Pulmonary artery endothelial cell (primary cell): ENCODE measurements at places on chromosomes 5 and 9. TPM values are rescaled to one million over a fixed set of nuclear protein-coding genes. Genes with fewer than 3 reads are reported as not detected.

GRCh38 chr9:77588271-77588937, 59.7 kb downstream of the GNA14 start:
- DNase-seq, result peak; percentile 91

DNA sequence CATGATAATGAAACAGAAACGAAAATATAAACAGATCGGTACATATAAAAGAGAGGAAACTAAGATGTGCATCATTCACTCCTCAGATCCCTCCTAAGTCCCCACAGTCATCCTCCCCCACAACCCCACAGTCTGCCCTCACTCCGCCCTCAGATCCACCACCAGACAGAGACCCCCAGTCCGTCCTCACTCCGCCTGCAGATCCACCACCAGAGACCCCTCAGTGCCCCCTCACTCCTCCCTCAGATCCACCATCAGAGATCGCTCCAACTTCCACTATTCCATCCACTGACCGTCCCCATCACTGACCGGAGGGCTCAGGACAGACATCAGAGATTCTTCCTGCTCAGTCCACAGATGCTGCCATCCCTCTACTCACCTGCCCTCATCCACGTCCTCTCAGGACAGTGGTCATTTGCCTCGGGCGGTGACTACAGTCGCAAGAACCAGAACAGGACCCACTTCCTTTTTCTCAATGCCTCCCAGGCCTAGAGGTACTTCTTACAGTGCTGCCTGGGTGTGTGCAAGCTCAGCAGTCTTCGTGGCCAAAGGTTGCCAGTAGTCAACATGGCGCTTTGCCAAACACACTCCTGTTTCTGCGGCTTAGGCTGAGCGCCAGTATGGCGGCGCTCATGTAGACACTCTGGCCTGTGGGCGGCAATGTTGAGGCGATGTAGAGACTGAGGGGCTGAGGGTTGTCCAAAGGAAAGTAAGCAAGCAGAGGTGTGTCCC, 8.3 kb upstream of the SPATA31C1 start:
- no peak for DNase-seq

- DNase-seq, result no peak
These were observed 106.1 kb upstream of the C9orf72 start for GRCh38 chr9:27679338-27679737.

DNA sequence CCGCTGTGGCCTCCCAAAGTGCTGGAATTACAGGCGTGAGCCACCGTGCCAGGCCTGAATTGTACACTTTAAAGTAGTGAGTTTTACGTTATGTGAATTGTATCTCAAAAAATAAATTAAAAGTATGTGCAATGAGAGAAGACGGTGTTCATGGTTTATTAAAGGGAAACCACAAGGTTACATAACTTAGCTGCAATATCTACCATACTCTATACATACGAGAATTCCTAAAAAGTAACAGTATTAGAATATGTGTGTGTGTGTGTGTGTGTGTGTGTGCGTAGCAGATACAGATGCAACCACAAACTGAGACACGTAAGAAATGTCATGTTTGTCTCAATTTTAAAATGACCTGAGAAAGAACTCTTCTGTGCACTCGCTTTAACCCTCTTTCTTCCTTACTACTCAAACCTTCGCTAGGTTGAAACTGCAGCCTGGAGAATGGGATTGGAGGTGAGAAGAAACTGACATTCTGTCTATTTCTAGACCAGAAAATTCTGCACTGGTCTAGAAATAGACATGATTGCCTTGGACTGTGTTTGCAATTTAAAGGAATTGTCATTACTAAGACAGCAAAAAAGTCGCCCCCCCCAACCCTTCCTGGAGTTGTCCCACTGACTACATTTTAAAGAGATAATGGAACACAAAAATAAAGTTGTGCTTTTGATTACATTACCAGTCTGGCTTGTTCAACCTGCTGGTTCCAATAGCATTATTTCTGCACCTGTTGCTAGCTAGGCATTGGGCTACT, 167.0 kb downstream of the RGS3 start:
- no peak for DNase-seq

- DNase-seq, result no peak
These were observed 2.9 kb downstream of the KCNV2 start for GRCh38 chr9:2720179-2720654.

GRCh38 chr5:154345255-154345952, 100.4 kb upstream of the SAP30L start:
- no peak for DNase-seq

- no peak for DNase-seq
These were observed 60.3 kb downstream of the TMC1 start for GRCh38 chr9:72581694-72582093.

DNA sequence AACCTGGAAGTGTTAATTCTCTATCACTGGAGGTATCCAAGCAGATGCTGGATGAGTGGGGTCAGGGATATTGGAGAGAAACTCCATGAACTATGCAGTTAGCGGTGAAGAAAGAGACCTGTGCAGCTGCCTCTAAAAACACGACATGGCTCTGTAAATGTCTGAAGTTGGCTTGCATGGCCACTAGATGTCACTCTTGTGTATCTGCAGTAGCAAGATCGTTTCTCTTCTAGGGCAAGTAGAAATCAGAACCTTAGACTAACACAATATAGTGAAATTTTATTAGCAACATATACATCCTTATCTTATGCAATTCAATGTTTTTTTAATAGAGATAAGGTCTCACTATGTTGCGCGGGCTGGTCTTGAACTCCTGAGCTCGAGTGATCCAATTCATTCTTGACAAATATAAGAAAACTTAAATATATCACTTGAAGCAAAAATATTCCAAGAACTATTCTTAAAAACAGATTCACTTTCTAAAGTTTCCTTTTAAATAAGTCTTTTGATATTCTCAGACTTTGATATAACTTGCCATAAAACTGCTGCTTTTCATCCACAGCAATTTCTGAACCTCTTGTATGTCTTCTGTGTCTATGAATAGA, 2.9 kb downstream of the OR2S2 start:
- DNase-seq, result peak; percentile 59

GRCh38 chr9:77210116-77210515, 32.8 kb downstream of the VPS13A start:
- no peak for DNase-seq

- DNase-seq, result no peak
These were observed 387.5 kb downstream of the PLK2 start for GRCh38 chr5:58072300-58072965.

GRCh38 chr5:174180639-174181038, 135.1 kb downstream of the NSG2 start:
- DNase-seq, result no peak

CLINT1 gene
- 134 and 138 TPM in 2 replicates for total RNA-seq

ANKS6 gene
- total RNA-seq, result 13.3 and 13.5 TPM in 2 replicates

IL33 gene
- total RNA-seq, result 16.6 and 24.4 TPM in 2 replicates

FREM1 gene
- total RNA-seq, result 0.18 and 0.20 TPM in 2 replicates

CTNNAL1 gene
- 117 and 140 TPM in 2 replicates for total RNA-seq

RFX3 gene
- total RNA-seq, result 2.8 and 7.2 TPM in 2 replicates

HAVCR1 gene
- total RNA-seq, result not detected in 2 replicates

ICE1 gene
- total RNA-seq, result 28.3 and 33.8 TPM in 2 replicates

GRM6 gene
- not detected in 2 replicates for total RNA-seq

GDF9 gene
- 0.13 TPM in 1 of 2 replicates, not detected in the other for total RNA-seq
